Aorta (tissue), 5 donors: ENCODE measurements at places on chromosomes 7 and 10. TPM values are rescaled to one million over a fixed set of nuclear protein-coding genes. Genes with fewer than 3 reads are reported as not detected.

DNA sequence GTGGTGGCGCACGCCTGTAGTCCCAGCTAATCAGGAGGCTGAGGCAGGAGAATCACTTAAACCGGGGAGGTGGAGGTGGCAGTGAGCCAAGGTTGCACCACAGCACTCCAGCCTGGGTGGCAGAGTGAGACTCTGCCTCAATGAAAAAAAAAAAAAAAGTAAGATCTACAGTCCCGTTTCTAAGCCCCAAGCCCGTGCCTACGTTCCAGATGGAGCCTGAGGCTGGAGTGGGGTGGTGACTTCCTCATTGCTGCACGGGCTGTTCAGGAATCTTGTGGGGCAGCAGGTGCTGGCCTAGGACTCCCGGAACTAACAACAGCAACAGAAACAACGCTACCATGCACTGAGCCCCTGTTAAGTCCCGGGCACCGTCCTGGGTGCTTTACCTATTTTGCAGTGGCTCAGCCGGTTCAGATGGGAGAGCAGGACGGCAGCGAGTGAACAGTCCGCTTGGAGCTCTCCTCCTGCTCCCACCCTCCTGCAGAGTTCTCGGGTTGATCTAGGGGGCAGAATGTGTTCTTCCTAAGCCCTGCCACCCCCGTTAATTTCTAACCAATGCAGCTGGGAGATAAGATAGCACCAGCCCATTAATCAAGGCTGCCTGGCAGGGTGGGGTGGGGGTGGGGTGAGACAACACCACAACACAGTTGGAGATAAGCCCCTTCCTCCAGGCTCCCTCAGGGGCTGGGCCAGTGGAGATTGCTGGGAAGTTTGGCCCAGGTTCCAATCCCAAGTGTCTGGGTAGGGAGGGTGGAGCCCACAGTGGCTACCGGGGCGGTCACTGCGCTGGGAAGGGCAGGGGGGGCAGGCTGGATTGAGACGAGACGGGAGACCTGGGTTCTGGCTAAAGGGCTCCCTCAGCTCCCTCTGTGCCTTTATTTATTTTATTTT, 17.0 kb upstream of the SFRP5 start:
- H3K27ac ChIP-seq = no peak overlapping the region
- no peak for DNase-seq
- no peaks in the 10 kb centered on the region for H3K36me3 ChIP-seq

DNA sequence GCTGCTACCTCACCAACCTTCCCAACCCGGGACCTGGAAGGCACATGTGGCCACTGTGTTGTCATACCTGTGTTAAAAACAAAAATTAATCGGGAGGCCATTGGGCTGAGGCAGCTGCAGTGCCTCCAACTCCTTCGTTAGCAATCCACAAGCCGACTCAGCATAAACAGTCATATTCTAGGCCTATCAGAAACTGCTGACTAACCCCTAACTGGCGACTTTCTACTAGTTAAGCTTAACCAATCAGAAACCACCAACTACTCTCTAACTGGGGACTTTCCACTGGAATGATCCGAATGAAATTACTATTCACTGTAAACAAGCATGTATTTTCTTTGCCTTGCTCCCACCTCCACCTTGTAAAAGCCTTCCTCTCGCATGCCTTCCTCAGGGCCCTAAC, 14.1 kb upstream of the TMEM72 start:
- H3K4me1 ChIP-seq = no peaks in the 10 kb centered on the region
- no peak overlapping the region for H3K27ac ChIP-seq
- H3K4me3 ChIP-seq = no peak overlapping the region
- H3K27me3 ChIP-seq = no peaks in the 10 kb centered on the region
- no peaks in the 10 kb centered on the region for H3K36me3 ChIP-seq
- no peak for DNase-seq

DNA sequence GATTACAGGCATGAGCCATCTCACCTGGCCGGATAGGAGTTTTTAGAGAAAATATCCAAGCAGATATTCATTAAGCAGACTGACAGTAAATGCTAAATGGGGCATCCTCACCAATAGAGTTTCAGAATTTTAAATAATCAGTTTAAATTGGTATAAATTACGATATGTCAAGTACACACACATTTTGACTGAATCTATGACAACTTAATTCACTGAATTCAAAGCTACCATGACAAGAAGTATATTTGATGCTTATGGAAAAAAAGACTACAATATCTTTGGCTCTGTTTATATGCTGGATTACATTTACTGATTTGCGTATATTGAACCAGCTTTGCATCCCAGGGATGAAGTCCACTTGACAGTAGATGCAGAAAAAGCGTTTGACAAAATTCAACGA, 774.7 kb downstream of the PCDH15 start:
- no peak for DNase-seq
- H3K27me3 ChIP-seq = no peaks in the 10 kb centered on the region
- H3K4me1 ChIP-seq = no peaks in the 10 kb centered on the region
- H3K4me3 ChIP-seq = no peak overlapping the region
- H3K36me3 ChIP-seq = no peaks in the 10 kb centered on the region
- H3K27ac ChIP-seq = no peak overlapping the region

- H3K4me1 ChIP-seq = no peaks in the 10 kb centered on the region
- DNase-seq = peak; percentile 62
- H3K27ac ChIP-seq = no peak overlapping the region
Measured at GRCh38 chr10:44383749-44384600, 922 bp downstream of the CXCL12 start.

SSC4D gene
- total RNA-seq = 0.33 TPM

NOS3 gene
- 28.1 TPM for total RNA-seq

DNA sequence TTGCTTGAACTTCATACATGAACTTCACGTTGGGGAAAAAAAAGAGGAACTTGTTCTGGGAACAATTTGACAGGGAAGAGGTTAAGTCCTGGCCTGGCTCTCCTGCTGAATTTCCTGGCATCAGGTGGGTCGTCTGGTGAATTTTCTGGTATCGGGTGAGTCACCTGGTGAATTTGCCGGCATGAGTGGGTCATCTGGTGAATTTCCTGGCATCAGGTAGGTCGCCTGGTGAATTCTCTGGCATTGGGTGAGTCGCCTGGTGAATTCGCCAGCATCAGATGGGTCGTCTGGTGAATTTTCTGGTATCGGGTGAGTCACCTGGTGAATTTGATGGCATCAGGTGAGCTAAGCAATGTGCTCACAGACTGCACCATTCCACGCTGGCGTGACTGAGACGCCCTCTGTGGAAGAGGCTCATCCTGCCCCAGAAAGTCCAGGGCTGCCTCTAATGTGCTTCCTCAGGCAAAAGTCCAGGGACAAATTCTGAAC, 255.4 kb downstream of the TCERG1L start:
- no peaks in the 10 kb centered on the region for H3K4me1 ChIP-seq
- H3K27me3 ChIP-seq = no peaks in the 10 kb centered on the region
- no peak for DNase-seq
- H3K4me3 ChIP-seq = no peak overlapping the region

DNA sequence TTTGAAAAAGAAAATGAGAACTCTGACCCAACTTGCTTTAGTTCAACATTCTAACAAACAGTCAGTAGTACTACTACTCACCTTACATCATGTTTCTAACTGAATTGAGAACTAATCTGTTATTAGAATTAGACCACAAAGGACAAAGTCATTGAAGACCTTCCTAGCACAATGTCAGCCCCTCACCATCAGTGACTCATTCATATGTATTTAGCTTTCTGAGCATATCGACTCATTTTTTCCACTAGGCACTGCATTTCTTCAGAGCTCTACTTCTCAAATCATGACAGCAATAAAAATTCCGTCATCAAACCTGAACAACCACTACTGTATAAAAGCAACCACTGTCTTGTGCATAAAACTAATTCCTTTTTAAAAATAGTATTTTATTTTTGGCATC, 4.4 kb upstream of the LRRN3 start:
- H3K4me1 ChIP-seq = peaks cover 1% of the 10 kb centered on the region
- no peak for DNase-seq
- no peak overlapping the region for H3K4me3 ChIP-seq
- H3K27ac ChIP-seq = no peak overlapping the region
- no peaks in the 10 kb centered on the region for H3K36me3 ChIP-seq

GRCh38 chr7:115066050-115066449, 144.2 kb downstream of the MDFIC start:
- H3K27ac ChIP-seq = no peak overlapping the region
- no peaks in the 10 kb centered on the region for H3K27me3 ChIP-seq
- no peak overlapping the region for H3K4me3 ChIP-seq
- no peaks in the 10 kb centered on the region for H3K36me3 ChIP-seq
- H3K4me1 ChIP-seq = no peaks in the 10 kb centered on the region

- no peaks in the 10 kb centered on the region for H3K27me3 ChIP-seq
- no peak for DNase-seq
- no peak overlapping the region for H3K27ac ChIP-seq
- H3K36me3 ChIP-seq = peaks cover 3% of the 10 kb centered on the region
Measured at GRCh38 chr7:5217851-5218331, 27.9 kb downstream of the WIPI2 start.

DNA sequence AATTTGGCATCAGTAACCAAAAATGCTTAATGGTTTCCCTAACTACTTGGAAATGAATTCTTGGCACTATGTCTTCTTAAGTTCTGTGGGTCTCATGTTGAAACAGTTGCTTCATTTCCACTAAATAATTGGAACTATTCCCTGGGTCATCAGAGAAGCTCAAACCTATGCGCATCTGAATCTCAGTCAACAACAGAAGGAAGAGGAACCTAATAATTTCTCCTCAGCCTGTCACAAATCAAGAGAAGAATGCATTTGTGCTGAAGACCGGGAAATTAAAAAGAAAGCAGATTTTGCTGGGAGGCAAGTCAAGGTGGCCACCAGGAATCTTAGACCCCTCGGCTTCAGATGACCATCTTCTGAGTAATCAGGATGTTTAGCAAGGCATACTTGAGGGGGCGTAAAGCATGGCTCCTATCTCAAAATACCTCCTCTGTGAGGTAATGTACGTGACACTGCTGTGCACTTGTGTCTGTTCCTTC, 41.4 kb downstream of the TOMM7 start:
- no peaks in the 10 kb centered on the region for H3K27me3 ChIP-seq
- no peak overlapping the region for H3K4me3 ChIP-seq
- DNase-seq = no peak
- no peaks in the 10 kb centered on the region for H3K36me3 ChIP-seq

DOCK1 gene
- 82.6 TPM for total RNA-seq

- H3K4me3 ChIP-seq = no peak overlapping the region
- no peak overlapping the region for H3K27ac ChIP-seq
- H3K36me3 ChIP-seq = no peaks in the 10 kb centered on the region
- no peak for DNase-seq
- peaks cover 18% of the 10 kb centered on the region for H3K4me1 ChIP-seq
Measured at GRCh38 chr10:35329520-35329919, 6.8 kb upstream of the CCNY start.

- DNase-seq = no peak
- H3K36me3 ChIP-seq = no peaks in the 10 kb centered on the region
- H3K27me3 ChIP-seq = no peaks in the 10 kb centered on the region
- H3K4me3 ChIP-seq = no peak overlapping the region
Measured at GRCh38 chr10:114715171-114715670, 57.1 kb upstream of the ABLIM1 start.

SEMA3E gene
- 9.1 TPM for total RNA-seq

- H3K4me1 ChIP-seq = no peaks in the 10 kb centered on the region
- no peak overlapping the region for H3K4me3 ChIP-seq
Measured at GRCh38 chr7:92917230-92917629, 80.9 kb upstream of the CDK6 start.

DNA sequence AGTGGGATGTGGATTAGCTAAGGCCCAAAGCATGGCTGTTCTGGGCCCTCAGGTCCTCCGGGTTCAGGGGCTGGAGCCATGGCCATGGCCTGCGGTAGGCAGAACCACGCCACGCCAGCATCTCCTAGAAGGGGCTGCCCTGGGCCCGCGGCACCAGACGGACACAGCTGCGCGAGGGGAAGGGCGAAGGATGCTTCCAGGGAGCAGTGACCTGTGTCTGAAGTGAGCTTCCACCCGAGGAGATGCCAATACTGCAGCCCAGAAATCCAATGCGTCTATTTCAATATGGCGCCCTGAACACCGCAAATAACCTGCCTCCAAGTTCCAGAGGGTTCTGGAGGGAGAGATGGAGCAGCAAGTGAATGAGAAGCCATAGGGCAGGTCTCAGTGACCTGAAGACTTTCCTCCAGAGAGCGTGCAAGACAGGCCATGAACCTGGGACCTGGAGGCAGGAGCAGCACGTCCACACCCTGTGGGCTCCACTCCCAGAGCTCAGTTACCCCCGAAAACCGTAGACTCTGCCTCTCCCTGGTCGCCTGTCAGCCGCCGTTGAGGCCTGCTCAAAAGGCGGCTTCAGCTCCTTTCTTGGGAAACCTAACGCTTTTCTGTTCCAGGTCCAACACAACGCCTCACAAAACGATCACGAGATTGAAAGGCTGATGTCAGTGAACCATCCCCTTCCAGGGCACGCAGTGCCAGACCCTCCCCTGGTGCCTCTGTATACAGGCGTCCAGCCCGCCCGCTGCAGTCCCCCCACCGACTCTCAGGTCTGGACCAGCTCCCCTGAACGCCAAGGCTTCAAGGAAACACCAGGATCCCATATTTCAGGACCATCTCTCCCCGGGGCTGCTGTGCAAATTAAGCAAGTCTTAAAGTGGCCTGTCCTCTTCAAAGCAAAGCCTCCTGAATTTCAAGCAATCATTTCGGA, 37.4 kb downstream of the AMZ1 start:
- H3K27ac ChIP-seq = no peak overlapping the region
- H3K4me3 ChIP-seq = no peak overlapping the region
- DNase-seq = peak; percentile 39
- no peaks in the 10 kb centered on the region for H3K4me1 ChIP-seq
- no peaks in the 10 kb centered on the region for H3K27me3 ChIP-seq
- no peaks in the 10 kb centered on the region for H3K36me3 ChIP-seq

- DNase-seq = no peak
- H3K27me3 ChIP-seq = no peaks in the 10 kb centered on the region
- no peaks in the 10 kb centered on the region for H3K4me1 ChIP-seq
- no peak overlapping the region for H3K4me3 ChIP-seq
- H3K27ac ChIP-seq = no peak overlapping the region
Measured at GRCh38 chr7:150940431-150941102, 37.6 kb downstream of the KCNH2 start.

GRCh38 chr10:23381298-23382040, 36.9 kb upstream of the C10orf67 start:
- no peak overlapping the region for H3K4me3 ChIP-seq
- no peaks in the 10 kb centered on the region for H3K36me3 ChIP-seq
- DNase-seq = no peak
- no peaks in the 10 kb centered on the region for H3K4me1 ChIP-seq

GRCh38 chr10:109480836-109481235, 442.5 kb downstream of the XPNPEP1 start:
- no peak overlapping the region for H3K4me3 ChIP-seq
- no peaks in the 10 kb centered on the region for H3K36me3 ChIP-seq
- DNase-seq = no peak
- H3K4me1 ChIP-seq = no peaks in the 10 kb centered on the region

GRCh38 chr7:154532771-154533170, 470.2 kb downstream of the PAXIP1 start:
- no peak overlapping the region for H3K27ac ChIP-seq
- H3K4me3 ChIP-seq = no peak overlapping the region
- no peaks in the 10 kb centered on the region for H3K4me1 ChIP-seq
- no peaks in the 10 kb centered on the region for H3K36me3 ChIP-seq
- peaks cover 2% of the 10 kb centered on the region for H3K27me3 ChIP-seq

GRCh38 chr10:11057994-11058393, 40.3 kb downstream of the CELF2 start:
- DNase-seq = no peak
- H3K4me1 ChIP-seq = no peaks in the 10 kb centered on the region
- no peaks in the 10 kb centered on the region for H3K36me3 ChIP-seq
- no peak overlapping the region for H3K4me3 ChIP-seq
- no peaks in the 10 kb centered on the region for H3K27me3 ChIP-seq
- H3K27ac ChIP-seq = no peak overlapping the region
